ENCODE measurements at places on chromosomes 3 and 15.

DNA sequence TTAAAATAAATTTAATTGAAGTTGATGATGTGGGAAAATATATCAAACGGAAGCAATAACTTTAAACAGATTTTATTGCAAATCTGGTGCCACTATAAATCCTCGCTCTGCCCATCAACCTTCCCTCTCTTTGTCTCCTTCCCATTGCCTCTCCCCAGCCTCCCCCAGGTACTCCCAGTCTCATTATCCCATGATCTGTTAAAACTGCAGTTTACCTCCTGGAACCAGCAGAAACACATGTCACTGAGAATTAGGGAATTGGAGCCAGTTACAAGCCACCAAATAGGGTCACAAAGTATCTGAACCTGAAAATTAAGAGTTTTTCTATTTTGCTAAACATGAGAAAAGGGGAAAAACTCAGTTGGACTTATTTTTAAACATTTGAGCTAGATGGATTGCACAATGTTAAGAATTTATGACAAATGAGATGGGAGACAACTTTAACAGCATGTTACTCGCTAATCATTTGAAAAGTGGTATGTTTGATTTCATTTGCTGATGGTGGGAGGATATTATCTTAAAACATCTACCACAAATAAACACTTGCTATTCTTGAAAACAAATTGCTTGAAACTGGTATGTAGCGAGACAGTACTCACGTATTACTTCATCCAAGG is 2.4 kb downstream of the PLCH1 start:
- H3K4me3 ChIP-seq = no peak overlapping the region
- H3K4me1 ChIP-seq = peaks cover 4% of the 10 kb centered on the region
- no peak overlapping the region for H3K27ac ChIP-seq
- H3K36me3 ChIP-seq = no peaks in the 10 kb centered on the region

DNA sequence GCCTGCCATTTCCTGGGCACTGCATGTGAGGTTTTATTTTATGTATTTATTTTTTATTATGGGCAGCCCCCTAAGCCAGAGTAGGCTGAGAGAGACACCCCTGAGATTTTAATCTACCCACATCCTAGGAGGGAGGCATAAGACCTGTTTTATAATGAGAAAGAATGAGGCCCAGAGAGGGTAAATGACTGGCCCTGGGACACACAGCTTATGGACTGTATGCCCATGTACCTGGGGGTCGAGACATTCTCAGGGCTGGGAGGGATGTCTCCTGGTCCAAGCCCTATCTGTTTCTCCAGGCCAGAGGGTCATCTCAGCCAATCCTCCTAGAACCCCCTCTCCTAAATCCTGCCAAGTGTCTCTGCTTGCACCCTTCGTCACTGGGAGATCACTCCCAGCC is 6.1 kb downstream of the PLXND1 start:
- peaks cover 8% of the 10 kb centered on the region for H3K27me3 ChIP-seq
- no peak overlapping the region for H3K4me3 ChIP-seq
- peaks cover 69% of the 10 kb centered on the region for H3K4me1 ChIP-seq
- no peak overlapping the region for H3K27ac ChIP-seq
- no peak for DNase-seq
- no peaks in the 10 kb centered on the region for H3K36me3 ChIP-seq

DNA sequence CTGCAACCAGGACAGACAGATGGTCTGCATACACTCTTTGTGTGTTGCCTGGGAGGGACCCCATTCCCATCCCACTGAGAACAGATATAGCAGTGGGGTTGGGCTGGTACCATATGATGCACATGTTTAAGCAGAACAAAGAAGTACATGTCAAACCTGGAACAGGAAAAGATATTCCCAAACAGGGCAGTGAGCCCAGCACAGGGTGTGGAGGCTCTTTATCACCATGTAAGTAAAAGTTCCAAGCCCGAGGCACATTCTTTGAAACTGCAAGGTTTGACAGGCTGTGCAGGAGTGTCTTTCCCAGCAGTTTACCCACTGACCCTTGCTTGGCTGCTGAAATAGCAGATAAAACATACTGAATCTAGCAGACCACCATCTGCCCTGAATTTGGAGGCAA is 5.3 kb upstream of the ZNF445 start:
- H3K4me3 ChIP-seq = no peak overlapping the region
- no peaks in the 10 kb centered on the region for H3K4me1 ChIP-seq
- H3K27me3 ChIP-seq = 0 out of 2 replicates have a peak, but pooled peaks cover 3% of the 10 kb centered on the region
- DNase-seq = no peak
- no peak overlapping the region for H3K27ac ChIP-seq

- no peaks in the 10 kb centered on the region for H3K4me1 ChIP-seq
- DNase-seq = no peak
These were observed 108.4 kb upstream of the TUSC7 start for GRCh38 chr3:116601206-116601605.

GRCh38 chr3:128967748-128968355 is 26.0 kb downstream of the CFAP92 start:
- H3K36me3 ChIP-seq = no peaks in the 10 kb centered on the region
- no peaks in the 10 kb centered on the region for H3K4me1 ChIP-seq
- no peak overlapping the region for H3K4me3 ChIP-seq
- DNase-seq = no peak
- H3K27me3 ChIP-seq = no peaks in the 10 kb centered on the region
- H3K27ac ChIP-seq = no peak overlapping the region

GRCh38 chr3:81931265-81932251 is 170.1 kb upstream of the GBE1 start:
- H3K36me3 ChIP-seq = no peaks in the 10 kb centered on the region
- H3K4me3 ChIP-seq = no peak overlapping the region
- no peaks in the 10 kb centered on the region for H3K4me1 ChIP-seq
- H3K27ac ChIP-seq = no peak overlapping the region
- H3K27me3 ChIP-seq = no peaks in the 10 kb centered on the region

DNA sequence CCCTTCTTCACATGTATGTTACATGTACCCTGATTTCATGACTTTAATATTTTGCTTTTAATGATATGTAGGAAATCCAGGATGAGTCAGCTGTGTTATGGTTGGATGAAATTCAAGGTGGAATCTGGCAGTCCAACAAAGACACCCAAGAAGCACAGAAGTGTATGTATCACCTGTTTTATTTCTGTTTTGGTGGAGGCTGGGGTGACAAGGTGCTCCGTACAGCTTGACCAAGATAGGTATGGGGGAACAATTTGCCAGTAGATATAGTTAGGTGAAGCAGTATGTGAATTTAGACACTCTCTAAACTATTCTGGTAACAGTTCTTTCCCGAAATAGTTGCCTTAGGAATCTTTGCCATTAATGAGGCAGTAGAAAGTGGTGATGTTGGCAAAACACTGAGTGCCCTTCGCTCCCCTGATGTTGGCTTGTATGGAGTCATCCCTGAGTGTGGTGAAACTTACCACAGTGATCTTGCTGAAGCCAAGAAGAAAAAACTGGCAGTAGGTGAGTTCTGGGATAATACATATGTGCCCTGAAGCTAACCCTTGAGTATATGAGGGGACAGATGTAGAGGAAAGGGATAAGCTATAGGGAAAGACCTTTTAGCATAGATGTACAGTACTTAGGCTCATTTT is 63.7 kb upstream of the CRTC3 start:
- H3K27me3 ChIP-seq = no peaks in the 10 kb centered on the region
- no peak overlapping the region for H3K4me3 ChIP-seq
- H3K27ac ChIP-seq = no peak overlapping the region
- no peak for DNase-seq

DNA sequence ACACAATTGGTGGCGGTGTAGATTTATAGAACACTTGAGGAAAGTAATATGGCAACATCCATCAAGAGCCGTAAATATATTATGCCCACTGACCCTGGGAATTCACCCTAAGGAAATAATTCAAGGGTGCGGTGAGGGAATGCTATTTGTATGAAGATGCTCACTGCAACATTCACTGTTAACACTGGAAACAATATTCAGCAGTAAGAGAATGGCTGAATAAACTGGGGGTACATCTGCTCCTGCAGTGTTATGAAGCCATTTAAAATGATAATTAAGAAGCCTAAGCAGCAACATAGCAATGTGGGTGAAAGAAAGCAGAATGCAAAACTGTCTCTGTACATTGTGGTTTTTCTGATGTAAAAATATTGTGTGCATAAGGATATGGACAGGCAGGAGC is 87.6 kb downstream of the RAB11A start:
- no peaks in the 10 kb centered on the region for H3K36me3 ChIP-seq
- H3K27me3 ChIP-seq = no peaks in the 10 kb centered on the region
- no peak for DNase-seq
- H3K4me1 ChIP-seq = peaks cover 6% of the 10 kb centered on the region
- no peak overlapping the region for H3K27ac ChIP-seq
